Body of pancreas (tissue), 4 donors: ENCODE measurements at places on chromosomes 4 and X.

DNA sequence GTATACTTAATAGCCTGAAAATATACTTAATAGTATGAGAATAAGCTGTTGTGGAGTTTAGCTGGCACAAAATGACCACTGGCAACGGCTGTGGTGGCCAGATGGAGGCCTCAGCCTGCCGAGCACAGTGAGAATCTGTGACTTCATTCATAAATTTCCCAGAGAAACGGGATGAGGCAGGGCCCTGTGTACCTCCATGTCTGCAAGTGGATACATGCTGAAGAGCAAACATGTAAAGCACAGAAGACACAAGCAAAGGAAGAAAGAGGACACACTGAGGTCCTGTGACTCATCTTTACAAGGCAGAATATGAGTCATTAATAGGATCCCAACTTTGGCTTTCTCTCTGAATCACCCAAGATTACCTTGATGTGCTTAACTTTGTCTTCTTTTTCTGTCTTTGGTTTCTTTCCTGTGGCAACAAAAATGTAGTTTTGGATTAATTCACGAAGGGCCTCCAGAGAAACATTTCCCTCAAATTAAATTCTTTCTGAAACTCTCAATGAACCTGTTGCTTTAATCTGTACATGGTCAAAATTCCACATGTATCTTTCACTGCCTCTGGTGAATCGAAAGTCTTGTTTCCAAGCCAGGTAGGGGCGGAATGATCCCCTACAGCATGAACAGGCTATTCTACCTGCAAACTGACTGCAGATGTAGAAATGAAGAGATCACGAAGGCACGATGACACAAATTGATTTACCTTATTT lies 56.4 kb downstream of the IRF2 start:
- DNase-seq, result no peak
- H3K4me3 ChIP-seq, result no peak overlapping the region
- no peaks in the 10 kb centered on the region for H3K36me3 ChIP-seq
- H3K27ac ChIP-seq, result peak overlapping the region; percentile 58

DNA sequence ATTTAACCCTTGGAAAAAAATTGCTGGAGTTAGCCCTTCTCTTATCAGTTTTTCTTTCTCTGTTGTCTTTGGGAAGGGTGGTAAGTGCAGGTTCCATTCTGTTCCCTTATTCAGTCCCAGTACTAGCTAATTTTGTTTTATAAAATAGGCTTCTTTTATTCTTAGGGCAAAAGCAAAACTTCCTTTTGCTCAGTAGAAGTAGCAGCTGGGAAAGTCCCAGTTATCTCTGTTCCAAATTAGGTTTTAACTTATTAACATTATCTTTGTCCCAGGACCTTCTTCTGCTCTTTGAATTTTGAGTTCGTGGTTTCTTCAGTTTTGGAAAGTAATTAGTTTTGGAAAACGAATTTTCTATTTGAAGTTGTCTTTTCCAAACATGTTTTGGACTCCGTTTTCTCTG lies 61.1 kb downstream of the BANK1 start:
- H3K4me3 ChIP-seq, result no peak overlapping the region
- H3K27me3 ChIP-seq, result no peaks in the 10 kb centered on the region
- H3K27ac ChIP-seq, result no peak overlapping the region
- DNase-seq, result no peak
- H3K4me1 ChIP-seq, result no peaks in the 10 kb centered on the region
- H3K36me3 ChIP-seq, result no peaks in the 10 kb centered on the region

DNA sequence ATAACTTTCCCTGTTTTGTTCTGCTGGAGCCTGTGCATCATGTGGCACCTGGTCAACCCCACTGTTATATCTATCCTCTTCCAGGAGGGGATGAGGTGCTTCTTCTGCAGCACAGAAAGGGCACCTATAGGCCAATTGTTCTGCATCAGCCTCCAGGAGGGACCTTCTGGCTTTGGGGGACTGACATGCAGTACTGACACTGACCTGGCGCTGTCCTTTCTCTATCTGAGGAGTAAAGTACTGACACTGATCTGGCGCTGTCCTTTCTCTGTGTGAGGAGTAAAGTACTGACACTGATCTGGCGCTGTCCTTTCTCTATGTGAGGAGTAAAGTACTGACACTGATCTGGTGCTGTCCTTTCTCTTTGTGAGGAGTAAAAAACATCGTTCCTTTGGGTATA lies 498.4 kb downstream of the PACRGL start:
- no peaks in the 10 kb centered on the region for H3K27me3 ChIP-seq
- H3K27ac ChIP-seq, result no peak overlapping the region
- no peaks in the 10 kb centered on the region for H3K36me3 ChIP-seq
- no peak overlapping the region for H3K4me3 ChIP-seq

GRCh38 chr4:104128031-104128849 lies 366.5 kb downstream of the CXXC4 start:
- H3K27ac ChIP-seq, result peak overlapping the region; percentile 70
- H3K4me3 ChIP-seq, result no peak overlapping the region
- no peaks in the 10 kb centered on the region for H3K27me3 ChIP-seq

GRCh38 chr4:79241846-79242245 lies 84.0 kb downstream of the NAA11 start:
- H3K4me1 ChIP-seq, result no peaks in the 10 kb centered on the region
- no peak for DNase-seq
- no peak overlapping the region for H3K4me3 ChIP-seq
- H3K36me3 ChIP-seq, result no peaks in the 10 kb centered on the region
- H3K27me3 ChIP-seq, result no peaks in the 10 kb centered on the region

DNA sequence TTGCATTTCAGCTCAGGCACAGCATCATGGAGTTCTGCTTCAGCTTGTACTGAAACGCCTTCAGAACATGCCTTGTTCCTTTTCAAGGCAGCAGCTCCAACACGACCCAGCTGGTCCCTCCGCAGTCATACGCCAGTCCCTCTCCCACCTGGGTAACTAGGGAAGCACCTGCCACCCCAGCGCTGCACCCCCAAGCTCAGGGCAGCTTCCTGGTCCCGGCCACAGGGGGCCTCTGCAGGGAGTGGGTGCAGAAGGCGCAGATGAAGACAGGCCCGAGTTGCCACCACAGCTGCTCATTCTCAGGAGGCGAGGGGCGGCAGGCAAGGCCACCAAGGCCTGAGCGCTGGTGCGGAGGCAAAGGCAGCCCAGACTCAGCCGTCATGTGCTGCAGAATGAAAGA lies 21.8 kb downstream of the WDR1 start:
- H3K27me3 ChIP-seq, result no peaks in the 10 kb centered on the region
- peaks cover 14% of the 10 kb centered on the region for H3K4me1 ChIP-seq
- no peak overlapping the region for H3K27ac ChIP-seq
